ENCODE measurements at places on chromosomes 6 and 20. TPM values are rescaled to one million over a fixed set of nuclear protein-coding genes. Genes with fewer than 3 reads are reported as not detected.

DEFB124 gene
- polyA plus RNA-seq = not detected

BFSP1 gene
- polyA plus RNA-seq = 2.5 TPM

GLP1R gene
- not detected for polyA plus RNA-seq

GRCh38 chr6:7701212-7701834 lies 24.6 kb upstream of the BMP6 start:
- H3K4me1 ChIP-seq = peaks cover 16% of the 10 kb centered on the region
- H3K27ac ChIP-seq = no peak overlapping the region
- no peaks in the 10 kb centered on the region for H3K27me3 ChIP-seq
- DNase-seq = no peak
- H3K36me3 ChIP-seq = no peaks in the 10 kb centered on the region

DNA sequence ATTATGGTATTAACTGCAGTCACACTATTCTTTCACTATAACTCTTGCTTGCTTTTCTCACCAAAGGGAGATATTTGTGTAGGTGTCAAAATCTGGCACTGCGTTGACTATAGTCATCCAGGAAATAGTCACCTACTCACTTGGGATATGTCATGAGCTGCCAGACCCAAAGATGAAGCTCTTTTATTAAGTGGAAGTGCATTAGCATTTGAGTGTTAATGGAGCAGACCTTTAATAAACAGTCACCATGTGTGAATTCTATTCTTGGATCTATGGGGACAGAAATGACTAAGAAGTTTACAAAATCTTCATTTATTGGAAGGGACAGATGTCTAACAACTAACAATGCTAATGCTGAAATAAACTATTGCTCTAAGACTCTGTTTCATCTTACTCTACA lies 130.1 kb upstream of the NEDD9 start:
- no peak overlapping the region for H3K4me3 ChIP-seq
- H3K27ac ChIP-seq = no peak overlapping the region
- no peaks in the 10 kb centered on the region for H3K36me3 ChIP-seq
- no peak for DNase-seq
- H3K4me1 ChIP-seq = peaks cover 30% of the 10 kb centered on the region
- H3K27me3 ChIP-seq = no peaks in the 10 kb centered on the region

- no peaks in the 10 kb centered on the region for H3K36me3 ChIP-seq
- H3K4me1 ChIP-seq = no peaks in the 10 kb centered on the region
- no peaks in the 10 kb centered on the region for H3K27me3 ChIP-seq
- DNase-seq = no peak
- no peak overlapping the region for H3K27ac ChIP-seq
- no peak overlapping the region for H3K4me3 ChIP-seq
Measured at GRCh38 chr20:54643761-54644160, 168.4 kb downstream of the DOK5 start.

SLC35D3 gene
- polyA plus RNA-seq = not detected

PACSIN1 gene
- polyA plus RNA-seq = 0.08 TPM

- no peak for DNase-seq
- no peaks in the 10 kb centered on the region for H3K36me3 ChIP-seq
- H3K27ac ChIP-seq = no peak overlapping the region
Measured at GRCh38 chr20:46569961-46570360, 19.5 kb upstream of the OCSTAMP start.

DNA sequence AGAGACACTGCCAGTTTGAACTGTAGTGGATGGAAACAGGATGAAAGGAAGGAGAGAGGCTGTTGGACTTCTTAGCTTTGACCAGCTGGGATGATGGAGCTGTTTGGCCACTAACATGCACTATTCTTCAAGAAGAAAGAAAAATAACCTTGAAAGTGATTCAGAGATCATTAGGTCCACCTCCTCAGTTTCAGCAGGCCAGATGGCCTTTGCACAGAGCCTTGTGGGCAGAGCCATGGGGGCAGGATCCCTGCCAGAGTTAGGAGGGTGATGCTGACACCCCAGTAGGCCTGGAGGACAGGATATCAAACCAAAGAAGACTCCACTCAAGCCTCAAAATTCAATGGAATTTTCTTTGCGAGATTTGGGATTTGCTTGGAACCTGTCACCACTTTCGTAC lies 74.5 kb upstream of the TMEM181 start:
- no peak overlapping the region for H3K27ac ChIP-seq
- no peak overlapping the region for H3K4me3 ChIP-seq
- peaks cover 28% of the 10 kb centered on the region for H3K4me1 ChIP-seq
- no peaks in the 10 kb centered on the region for H3K36me3 ChIP-seq
- DNase-seq = no peak

DNA sequence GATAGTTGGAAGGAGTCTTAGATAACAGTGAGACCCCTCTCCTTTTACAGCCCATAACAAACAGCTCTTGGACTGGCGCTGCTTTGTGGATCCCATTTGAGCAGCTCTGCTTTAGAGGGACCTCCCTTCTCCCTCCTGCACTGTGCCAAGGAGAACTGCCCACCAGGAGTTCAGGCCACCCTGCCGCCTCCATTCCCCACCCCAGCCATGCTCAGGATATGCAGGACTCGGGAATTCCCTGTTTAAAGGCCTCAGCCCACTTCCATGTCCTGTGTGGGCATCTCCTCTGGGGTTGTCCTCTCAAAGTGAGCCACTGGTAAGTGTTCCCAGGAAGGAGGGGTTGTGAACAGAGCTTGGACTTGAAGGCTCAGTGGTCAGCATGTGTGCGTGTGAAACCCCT lies 312.6 kb upstream of the RNF24 start:
- H3K27me3 ChIP-seq = no peaks in the 10 kb centered on the region
- H3K4me1 ChIP-seq = no peaks in the 10 kb centered on the region
- H3K4me3 ChIP-seq = no peak overlapping the region
- H3K36me3 ChIP-seq = no peaks in the 10 kb centered on the region

XRN2 gene
- polyA plus RNA-seq = 25.4 TPM

GRCh38 chr20:6811262-6812035 lies 44.0 kb downstream of the BMP2 start:
- no peaks in the 10 kb centered on the region for H3K4me1 ChIP-seq
- no peaks in the 10 kb centered on the region for H3K27me3 ChIP-seq
- H3K27ac ChIP-seq = no peak overlapping the region
- peak; percentile 63 for DNase-seq

TUBB2B gene
- polyA plus RNA-seq = 5.1 TPM

CD93 gene
- polyA plus RNA-seq = 180 TPM

SALL4 gene
- 1.3 TPM for polyA plus RNA-seq

GUCA1A gene
- polyA plus RNA-seq = 0.04 TPM

GRCh38 chr20:48695738-48696137 lies 132.1 kb downstream of the PREX1 start:
- H3K4me3 ChIP-seq = no peak overlapping the region
- H3K4me1 ChIP-seq = no peaks in the 10 kb centered on the region
- no peak overlapping the region for H3K27ac ChIP-seq
- H3K36me3 ChIP-seq = peaks cover 9% of the 10 kb centered on the region
- H3K27me3 ChIP-seq = no peaks in the 10 kb centered on the region

ULBP1 gene
- polyA plus RNA-seq = 1.4 TPM

- no peaks in the 10 kb centered on the region for H3K36me3 ChIP-seq
- no peak overlapping the region for H3K27ac ChIP-seq
- no peak for DNase-seq
Measured at GRCh38 chr6:161829291-161829729, 555.4 kb upstream of the AGPAT4 start.

PGBD1 gene
- 4.2 TPM for polyA plus RNA-seq

WFDC2 gene
- not detected for polyA plus RNA-seq

DNA sequence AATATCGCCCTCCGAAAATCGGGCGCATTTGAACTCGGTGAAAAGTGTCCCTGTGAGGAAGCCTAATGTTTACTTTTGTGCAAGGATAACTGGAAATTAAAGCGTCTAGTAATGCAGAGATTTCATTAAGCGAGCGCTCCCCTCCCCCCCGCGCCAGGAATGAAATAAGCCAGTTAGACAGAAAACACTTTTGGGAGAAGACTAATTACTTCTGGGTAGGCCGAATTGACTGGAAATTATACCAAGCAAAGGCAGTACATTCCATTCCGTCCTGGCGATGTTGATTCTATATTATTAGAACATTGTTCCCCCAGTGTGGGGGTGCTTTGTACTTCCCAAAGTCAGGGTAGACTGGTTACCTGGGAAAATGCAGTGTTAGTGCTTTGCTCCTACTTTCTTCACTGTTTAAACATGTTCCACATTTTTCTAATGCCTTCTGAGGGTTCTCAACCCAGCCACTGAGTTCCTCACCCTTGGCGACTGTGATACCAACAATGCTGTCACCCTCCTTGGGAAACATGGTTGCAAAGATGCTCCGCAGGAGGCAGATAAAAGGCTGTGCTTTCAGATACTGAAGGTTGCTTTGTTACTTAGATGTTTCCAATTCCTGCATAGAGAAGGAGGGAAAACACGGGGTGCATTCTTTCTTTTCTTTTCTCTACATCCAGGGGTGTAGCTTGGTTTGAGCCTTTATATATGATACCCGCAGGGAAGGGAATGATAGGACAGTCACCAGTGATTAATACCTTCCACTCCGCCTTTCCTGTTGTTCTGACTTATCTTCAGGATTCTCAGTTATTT lies 2.6 kb downstream of the GJA1 start:
- peaks cover 40% of the 10 kb centered on the region for H3K4me1 ChIP-seq
- H3K4me3 ChIP-seq = peak overlapping the region; percentile 94
- DNase-seq = peak; percentile 74
- peak overlapping the region; percentile 99 for H3K27ac ChIP-seq

- no peaks in the 10 kb centered on the region for H3K27me3 ChIP-seq
- peaks cover 17% of the 10 kb centered on the region for H3K4me1 ChIP-seq
- no peak overlapping the region for H3K4me3 ChIP-seq
- DNase-seq = peak; percentile 3
Measured at GRCh38 chr20:39823224-39823623, 861.1 kb downstream of the DHX35 start.

GRCh38 chr20:48056218-48056617 lies 270.9 kb upstream of the SULF2 start:
- H3K27ac ChIP-seq = no peak overlapping the region
- H3K27me3 ChIP-seq = no peaks in the 10 kb centered on the region
- no peak overlapping the region for H3K4me3 ChIP-seq
- DNase-seq = no peak

DNA sequence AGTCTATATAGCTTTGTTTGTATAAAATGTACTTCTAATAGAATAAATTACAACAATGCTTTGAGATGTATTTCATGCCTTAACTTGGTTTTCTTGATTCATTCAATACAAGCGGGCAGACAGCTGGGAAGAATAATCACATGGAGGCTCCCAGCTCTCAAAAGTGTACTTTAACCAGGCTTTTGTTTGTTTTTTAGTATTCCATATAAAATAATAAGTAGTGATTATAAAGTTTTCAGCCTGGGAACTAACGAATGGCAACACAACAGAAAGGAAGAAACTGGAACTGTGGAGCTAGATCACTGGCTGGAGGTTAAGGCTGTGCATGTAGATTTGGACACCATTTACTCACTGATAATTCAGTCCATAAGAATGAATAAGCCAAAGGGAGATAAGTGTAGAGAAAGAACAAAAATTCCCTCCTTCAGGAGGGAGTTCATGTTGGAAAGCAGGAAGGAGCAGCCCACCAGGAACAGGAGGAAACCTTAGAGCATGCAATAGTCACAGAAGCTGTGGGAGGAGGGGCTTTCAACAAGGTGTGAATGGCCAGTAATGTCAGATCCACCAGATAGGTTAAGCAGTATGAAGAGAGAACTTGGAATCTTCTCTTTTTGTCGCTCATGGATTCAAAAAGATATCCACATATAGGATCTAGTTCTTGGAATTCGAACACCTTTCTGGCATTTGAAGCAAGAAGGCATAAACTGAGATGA lies 41.2 kb upstream of the SLC35D3 start:
- H3K36me3 ChIP-seq = no peaks in the 10 kb centered on the region
- no peaks in the 10 kb centered on the region for H3K27me3 ChIP-seq
- H3K4me3 ChIP-seq = no peak overlapping the region
- H3K4me1 ChIP-seq = no peaks in the 10 kb centered on the region

OPRM1 gene
- polyA plus RNA-seq = not detected

- no peak for DNase-seq
- no peak overlapping the region for H3K27ac ChIP-seq
- H3K4me3 ChIP-seq = no peak overlapping the region
- H3K4me1 ChIP-seq = peaks cover 8% of the 10 kb centered on the region
- no peaks in the 10 kb centered on the region for H3K27me3 ChIP-seq
Measured at GRCh38 chr20:11261533-11262000, 587.8 kb upstream of the JAG1 start.

- H3K27me3 ChIP-seq = no peaks in the 10 kb centered on the region
- H3K36me3 ChIP-seq = no peaks in the 10 kb centered on the region
- no peak overlapping the region for H3K4me3 ChIP-seq
- no peaks in the 10 kb centered on the region for H3K4me1 ChIP-seq
Measured at GRCh38 chr6:127897484-127897883, 3.4 kb downstream of the THEMIS start.

OR12D3 gene
- polyA plus RNA-seq = not detected

DNA sequence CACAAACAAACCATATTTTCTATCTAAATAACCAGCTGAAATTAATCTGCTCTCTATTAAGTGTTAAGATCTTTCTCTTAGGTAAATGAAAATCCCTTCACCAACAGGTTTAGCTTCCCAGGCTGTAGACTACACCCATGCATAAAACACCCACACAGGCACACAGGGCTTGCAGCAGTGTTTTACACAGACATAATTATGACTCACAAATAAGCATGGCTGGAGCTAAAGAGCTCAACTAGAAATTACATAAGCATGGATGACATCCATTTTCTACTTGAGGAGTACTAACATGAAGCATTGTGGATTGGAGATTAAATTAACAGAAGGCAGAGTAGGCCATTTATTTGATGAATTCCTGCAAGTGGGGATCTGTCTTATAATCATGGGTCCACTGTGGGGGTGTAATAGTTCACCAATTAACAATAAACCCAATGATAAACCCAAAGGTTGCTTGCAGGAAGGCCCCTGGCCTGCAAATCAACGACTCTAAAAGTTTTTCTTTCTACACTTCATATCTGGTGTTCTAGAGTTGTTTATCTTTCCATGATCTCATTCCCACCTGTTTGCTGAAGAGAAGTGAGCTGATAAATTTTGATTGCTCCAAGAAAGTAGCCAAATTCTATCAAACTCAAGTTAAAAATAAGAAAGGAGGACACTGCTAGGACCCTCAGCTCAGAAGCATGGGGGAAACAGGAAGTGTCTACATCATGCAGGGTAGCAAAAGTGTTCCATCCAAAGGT lies 33.8 kb upstream of the E2F3 start:
- no peaks in the 10 kb centered on the region for H3K27me3 ChIP-seq
- no peak for DNase-seq
- H3K36me3 ChIP-seq = no peaks in the 10 kb centered on the region
- no peak overlapping the region for H3K27ac ChIP-seq
- H3K4me1 ChIP-seq = no peaks in the 10 kb centered on the region

DNA sequence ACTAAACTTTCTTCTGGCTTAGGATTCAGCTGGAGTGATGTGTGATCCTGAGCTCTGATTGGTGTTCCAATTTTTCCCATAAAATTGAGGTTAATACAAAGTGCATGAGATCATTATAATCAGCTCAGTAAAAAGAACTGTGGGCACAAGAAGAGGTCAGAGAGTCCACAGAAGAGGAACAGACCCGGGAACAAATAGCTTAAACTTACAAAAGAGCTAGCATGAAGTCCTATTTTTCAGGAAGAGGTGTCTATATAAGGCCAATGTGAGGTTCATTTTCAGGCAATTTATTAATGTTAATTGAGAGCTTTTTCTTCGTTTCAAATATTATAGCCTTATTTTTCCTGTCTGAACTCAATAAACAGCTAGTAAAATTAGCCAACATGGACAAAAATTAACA lies 26.9 kb upstream of the STX11 start:
- no peak overlapping the region for H3K27ac ChIP-seq
- H3K27me3 ChIP-seq = no peaks in the 10 kb centered on the region
- no peak for DNase-seq
- no peak overlapping the region for H3K4me3 ChIP-seq
- H3K4me1 ChIP-seq = no peaks in the 10 kb centered on the region

Data from endothelial cell of umbilical vein (primary cell).